ENCODE measurements at places on chromosomes 4 and X.

- no peak for DNase-seq
Observed at GRCh38 chr4:71584585-71584984, 199.3 kb downstream of the GC start.

- DNase-seq = no peak
Observed at GRCh38 chr4:85448906-85449890, 25.8 kb upstream of the ARHGAP24 start.

DNA sequence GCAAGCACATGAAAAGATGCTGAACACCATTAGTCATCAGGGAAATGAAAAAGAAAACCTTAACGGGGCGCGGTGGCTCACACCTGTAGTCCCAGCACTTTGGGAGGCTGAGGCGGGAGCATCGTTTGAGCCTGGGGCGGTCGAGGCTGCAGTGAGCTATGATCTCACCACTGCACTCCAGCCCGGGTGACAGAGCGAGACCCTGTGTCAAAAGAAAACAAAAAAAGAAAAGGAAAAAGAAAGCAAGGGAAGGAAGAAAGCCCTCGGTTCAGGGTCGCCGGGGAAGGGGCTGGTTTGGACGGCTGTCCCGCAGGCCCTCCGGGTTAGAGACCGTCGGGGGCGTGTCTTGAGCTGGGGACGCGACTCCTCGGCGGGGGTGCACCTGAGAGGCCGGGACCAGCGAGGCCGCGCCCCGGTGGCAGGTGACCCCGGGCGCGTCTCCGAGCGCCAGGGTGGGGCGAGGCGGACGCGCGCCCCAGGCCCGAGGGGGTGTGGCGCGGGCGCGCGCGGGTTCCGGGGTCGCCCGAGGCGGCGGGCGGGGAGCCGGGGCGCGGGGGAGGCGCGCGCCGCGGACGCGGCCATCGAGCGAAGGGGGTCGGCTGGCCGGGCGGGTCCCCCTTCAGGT, 478 bp upstream of the PLXNA3 start:
- no peak for DNase-seq

DNA sequence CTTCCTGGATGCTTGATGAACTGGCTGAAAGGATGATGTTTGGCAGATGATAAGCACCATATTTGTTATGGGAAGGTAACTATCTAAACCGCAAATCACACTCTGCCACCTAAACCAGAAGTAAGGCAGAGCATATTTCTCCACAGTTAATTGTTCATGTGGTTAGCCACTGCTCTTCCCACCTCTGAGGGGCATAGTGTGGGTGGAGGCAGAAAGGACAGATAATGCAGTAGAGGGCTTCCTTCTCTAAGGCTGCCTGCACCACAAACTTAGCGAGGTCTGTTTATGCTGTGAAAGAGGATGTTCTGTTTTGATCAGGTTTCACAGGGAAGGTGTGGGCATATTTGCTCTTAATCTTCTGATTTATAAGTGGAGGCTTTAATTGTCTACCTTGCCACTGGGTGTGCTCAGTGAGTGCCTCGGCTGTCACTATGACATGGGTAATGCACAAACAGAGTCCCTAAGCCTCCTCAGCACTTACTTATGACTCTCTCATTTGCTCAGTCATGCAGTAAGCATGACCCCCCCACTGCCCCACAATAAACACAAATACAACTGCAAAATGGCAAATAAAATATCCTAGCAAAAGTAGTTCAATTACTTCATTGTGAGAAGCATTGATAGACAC, 401.0 kb downstream of the TMA16 start:
- no peak for DNase-seq

- no peak for DNase-seq
Observed at GRCh38 chr4:64682946-64683345, 273.7 kb upstream of the TECRL start.

- DNase-seq = peak; percentile 67
Observed at GRCh38 chr4:150583287-150584110, 1.5 kb downstream of the MAB21L2 start.

- no peak for DNase-seq
Observed at GRCh38 chrX:1242891-1243402, 25.7 kb upstream of the CSF2RA start.

- DNase-seq = peak; percentile 50
Observed at GRCh38 chr4:2791518-2792395, 1.1 kb upstream of the SH3BP2 start.

GRCh38 chr4:122673252-122673651, 52.4 kb upstream of the IL21 start:
- DNase-seq = no peak

GRCh38 chr4:113781439-113782040, 20.0 kb upstream of the CAMK2D start:
- no peak for DNase-seq

DNA sequence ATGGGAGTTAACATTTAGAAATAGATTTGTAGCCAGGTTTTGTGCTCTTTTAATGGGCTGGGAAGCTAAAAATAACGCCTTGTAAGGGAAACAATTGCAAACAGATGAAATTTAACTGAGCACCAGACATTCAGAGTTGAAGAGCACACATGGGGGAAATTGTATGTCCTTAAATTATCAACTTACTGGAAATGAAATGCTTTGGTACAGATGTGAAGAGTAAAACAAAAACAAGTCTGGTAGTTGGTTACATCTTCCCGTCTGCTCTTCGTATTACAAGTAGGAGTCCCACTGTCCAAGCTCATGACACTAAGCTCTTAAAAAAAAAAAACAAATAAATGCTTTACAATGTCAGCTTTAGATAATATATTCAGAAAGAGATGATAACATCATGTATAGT, 59.5 kb upstream of the RPA4 start:
- DNase-seq = no peak

- no peak for DNase-seq
Observed at GRCh38 chr4:2768124-2768523, 12.0 kb upstream of the TNIP2 start.

- no peak for DNase-seq
Observed at GRCh38 chr4:127656047-127656680, 23.4 kb downstream of the INTU start.

GRCh38 chrX:57752866-57753265, 72.8 kb upstream of the NLRP2B start:
- DNase-seq = no peak

- DNase-seq = no peak
Observed at GRCh38 chr4:127448986-127449385, 183.8 kb upstream of the INTU start.

DNA sequence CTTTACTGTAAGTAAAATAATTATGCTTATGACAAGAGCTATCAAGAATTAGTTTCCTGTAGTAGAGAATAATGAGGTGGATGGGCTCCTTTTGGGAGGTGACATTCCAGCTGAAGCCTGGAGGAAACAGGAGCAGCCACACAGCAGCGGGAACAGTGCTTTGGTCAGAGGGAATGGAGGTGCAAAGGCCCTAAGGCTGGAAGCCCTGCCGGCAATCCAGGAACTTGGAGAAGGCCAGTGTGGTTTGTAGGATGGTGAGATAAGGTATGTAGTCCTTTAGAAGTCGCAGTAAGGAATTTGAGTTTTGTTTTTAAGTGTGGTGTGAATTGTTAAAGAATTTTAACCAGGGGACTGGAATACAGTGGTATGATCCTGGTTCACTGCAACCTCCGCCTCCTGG, 8.1 kb downstream of the TMEM131L start:
- DNase-seq = no peak

DNA sequence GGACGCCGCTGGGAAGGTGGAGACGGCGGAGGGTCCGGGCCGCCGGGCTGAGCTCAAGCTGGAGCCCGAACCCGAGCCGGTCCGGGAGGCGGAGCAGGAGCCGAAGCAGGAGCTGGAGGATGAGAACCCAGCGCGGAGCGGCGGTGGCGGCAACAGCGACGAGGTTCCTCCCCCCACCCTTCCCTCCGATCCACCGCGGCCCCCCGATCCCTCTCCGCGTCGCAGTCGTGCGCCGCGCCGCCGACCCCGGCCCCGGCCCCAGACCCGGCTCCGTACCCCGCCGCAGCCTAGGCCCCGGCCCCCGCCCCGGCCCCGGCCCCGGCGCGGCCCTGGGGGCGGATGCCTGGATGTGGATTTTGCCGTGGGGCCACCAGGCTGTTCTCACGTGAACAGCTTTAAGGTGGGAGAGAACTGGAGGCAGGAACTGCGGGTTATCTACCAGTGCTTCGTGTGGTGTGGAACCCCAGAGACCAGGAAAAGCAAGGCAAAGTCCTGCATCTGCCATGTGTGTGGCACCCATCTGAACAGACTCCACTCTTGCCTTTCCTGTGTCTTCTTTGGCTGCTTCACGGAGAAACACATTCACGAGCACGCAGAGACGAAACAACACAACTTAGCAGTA, 483 bp downstream of the USP27X start:
- no peak for DNase-seq

GRCh38 chr4:81776794-81777193, 305.1 kb upstream of the RASGEF1B start:
- no peak for DNase-seq

GRCh38 chr4:82268050-82268825, 105.6 kb downstream of the HNRNPD start:
- DNase-seq = peak; percentile 69
